ENCODE measurements at places on chromosomes 5 and 9. TPM values are rescaled to one million over a fixed set of nuclear protein-coding genes. Genes with fewer than 3 reads are reported as not detected.

GRCh38 chr9:32986971-32987370, 14.5 kb downstream of the APTX start:
- DNase-seq = no peak

DNA sequence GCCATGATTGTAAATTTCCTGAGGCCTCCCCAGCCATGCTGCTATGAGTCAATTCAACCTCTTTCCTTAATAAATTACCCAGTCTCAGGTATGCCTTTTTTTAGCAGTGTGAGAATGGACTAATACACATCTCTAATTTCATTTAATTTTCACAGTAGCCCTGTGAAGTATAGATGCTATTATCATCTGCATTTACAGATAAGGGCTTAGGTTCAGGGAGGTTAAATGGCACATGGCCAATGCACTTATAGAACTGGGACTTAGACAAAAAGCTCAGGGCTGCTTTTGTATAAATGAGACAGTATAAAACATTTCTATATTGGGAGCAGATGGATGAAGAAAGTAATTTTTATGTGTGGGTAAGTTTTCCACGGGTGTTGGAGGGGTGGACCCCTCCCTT, 62.9 kb upstream of the PANK3 start:
- DNase-seq = no peak

DNA sequence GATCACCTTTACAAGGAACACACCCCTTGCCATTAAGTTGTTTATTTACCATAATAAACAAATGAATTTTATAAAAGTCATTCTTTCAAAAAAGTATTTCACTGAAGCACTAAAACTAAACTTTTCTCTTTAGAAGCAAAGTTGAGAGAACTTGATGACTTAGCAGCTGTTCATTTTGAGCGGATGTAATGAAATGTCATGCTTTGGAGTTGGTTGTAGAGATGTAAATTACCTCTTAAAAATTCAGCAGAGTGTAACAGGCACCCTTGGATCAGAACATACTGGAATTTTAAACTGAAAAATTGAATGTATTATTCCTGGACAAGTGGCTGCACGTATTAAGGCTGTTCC, 617.2 kb downstream of the PDE4D start:
- DNase-seq = no peak

- DNase-seq = no peak
Measured at GRCh38 chr9:91522481-91522880, 98.8 kb upstream of the NFIL3 start.

DNA sequence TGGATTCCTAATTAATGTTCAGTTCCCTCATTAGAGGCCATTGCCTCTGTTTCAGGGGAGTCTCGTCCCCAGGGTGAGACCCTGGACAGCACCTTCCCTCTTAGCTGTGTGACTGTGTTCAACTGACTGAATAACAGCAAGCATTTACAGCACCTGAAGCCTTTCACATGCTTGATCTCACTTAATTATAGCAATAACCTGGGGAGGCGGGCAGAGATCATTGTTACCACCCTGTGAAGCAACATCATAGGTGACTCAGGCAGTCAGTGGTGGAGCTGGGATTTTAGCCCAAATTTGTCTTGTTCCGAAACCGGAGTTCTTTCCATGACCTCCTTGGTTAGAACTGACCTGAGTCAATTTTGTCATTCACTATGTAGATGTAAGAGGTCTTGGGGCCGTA, 105.2 kb upstream of the RAD23B start:
- no peak for DNase-seq

GRCh38 chr5:178056935-178057334, 56.4 kb upstream of the N4BP3 start:
- no peak for DNase-seq

GRCh38 chr5:124935065-124935464, 188.6 kb upstream of the ZNF608 start:
- no peak for DNase-seq

DNA sequence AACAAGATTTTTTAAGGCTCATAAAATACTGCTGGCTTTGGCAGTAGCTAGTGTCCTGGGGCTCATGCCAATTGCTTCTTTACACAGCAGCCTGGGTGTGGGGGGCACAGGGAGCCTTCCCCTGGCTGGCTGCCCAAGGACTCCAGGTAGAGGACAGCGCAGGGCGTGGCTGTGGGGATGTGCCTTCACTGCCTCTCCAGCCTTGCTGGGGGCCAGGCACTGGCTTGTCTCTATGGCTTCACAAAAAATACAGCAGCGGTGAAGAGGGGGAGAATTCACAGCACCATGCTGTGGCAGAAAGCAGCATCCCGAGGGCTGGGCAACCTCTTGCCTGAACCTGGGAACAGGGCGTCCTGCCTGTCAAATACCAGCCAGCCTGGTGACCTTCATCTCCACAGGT, 57.4 kb downstream of the DAP start:
- DNase-seq = no peak

GRCh38 chr5:153860195-153860886, 178.4 kb downstream of the FAM114A2 start:
- DNase-seq = no peak

DNA sequence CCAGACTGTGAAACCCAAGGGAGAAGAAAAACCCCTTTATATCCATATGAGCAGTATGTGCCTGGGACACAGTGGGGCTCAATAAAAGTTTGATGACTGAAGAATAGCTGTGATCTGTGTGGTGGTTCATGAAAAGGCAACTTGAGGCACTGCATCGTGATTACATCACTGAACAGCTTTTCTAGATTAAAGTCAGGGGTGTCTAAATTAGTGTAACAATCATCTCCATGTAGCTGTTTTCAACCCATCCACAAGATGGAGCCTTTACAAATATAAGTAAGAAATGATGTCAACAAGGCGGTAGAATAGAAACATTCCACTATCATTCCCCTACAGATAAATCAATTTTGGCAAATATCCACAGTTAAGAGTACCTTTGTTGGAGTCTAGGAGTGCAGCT, 55.5 kb downstream of the PRRC1 start:
- no peak for DNase-seq

DNA sequence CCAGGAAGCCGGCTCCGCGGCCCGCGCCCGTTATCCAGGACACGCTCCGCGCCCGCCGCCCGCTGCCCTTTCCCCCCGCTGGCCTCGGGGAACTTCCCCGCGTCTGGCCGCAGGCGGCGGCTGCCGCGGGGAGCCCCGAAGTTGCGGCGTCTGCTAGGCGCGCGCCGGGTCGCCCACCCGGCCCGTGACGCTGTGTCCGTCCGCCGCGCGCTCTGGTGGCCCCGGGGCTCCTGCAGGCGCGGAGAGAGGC, 621 bp upstream of the GCNT4 start:
- DNase-seq = peak; percentile 26

GRCh38 chr5:151347369-151347768, at the start of gene SLC36A2:
SLC36A2 (minus strand) TSS chr5:151347559; CDS start chr5:151347460, 99 bp downstream.
- DNase-seq = no peak

DNA sequence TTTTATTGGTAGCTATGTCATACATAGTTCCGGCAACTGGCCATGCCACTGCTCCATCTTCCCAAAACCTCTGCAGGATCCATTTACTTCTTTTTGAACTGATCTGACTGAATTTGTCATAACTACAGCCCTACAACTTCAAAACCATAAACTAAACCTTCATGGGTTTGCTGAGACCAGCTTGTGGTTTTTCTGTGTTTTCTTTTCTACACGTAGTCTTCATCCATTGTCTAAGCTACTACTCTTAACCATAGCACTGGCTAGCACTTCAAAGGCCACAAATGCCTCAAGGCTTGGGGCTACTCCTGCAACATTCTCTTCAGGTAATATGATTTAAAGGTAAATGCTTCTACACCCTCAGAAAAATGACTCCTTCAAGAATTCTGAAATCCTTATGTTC, 9.0 kb upstream of the KIF2A start:
- DNase-seq = no peak

GRCh38 chr5:95471487-95471886, 80.3 kb downstream of the FAM81B start:
- no peak for DNase-seq

- DNase-seq = no peak
Measured at GRCh38 chr5:21063146-21063545, 1075.1 kb upstream of the CDH18 start.

- DNase-seq = peak; percentile 1
Measured at GRCh38 chr9:134969156-134970045, 51.7 kb upstream of the FCN1 start.

DNA sequence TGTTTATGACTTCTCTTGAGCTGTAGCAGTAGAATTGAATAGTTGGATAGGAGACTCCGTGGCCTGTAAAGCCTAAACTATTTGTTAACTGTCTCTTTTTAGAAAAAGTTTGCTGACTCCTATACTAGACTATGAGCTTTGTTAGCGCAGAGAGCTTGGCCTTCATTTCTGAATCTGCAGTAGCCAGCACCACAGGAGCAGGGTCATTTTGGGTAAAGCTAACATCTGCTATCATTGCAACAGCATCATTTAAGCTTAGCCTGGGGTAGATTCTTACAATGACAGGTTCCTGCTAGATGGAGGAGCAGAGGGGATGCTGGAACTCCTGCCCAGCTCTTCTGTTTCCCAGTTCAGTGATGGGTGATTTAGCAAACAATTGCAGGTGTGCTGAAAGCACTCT, 133.7 kb upstream of the ASTN2 start:
- no peak for DNase-seq

- DNase-seq = no peak
Measured at GRCh38 chr9:129383019-129383560, 205.0 kb upstream of the IER5L start.

DNA sequence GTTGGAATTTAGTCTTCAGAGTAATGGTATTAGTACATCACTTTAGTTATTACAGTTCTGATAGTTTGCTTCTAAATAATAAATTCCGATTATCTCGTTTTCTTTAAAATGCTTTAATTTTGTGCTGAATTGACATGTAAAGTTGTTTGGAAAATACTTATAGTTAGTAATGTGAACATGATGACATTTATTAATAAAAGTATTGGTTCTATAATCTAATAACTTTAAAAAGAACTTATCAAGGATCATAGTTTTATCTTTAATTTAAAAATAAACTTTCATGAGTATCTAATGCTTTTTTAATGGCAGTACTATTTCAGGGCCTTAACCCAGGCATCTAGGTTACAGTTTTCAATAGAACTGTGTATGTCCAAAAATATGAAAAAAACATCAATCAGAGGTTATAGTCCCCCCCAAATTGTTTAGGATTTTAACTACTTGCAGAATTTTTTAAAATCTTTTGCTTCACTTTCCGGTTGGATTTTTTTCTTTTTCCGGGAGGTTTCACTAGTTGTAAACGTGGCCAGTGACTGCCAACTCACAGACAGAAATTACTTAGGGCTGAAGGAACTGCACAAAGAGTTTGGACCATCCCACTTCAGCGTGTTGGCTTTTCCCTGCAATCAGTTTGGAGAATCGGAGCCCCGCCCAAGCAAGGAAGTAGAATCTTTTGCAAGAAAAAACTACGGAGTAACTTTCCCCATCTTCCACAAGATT, 680 bp downstream of the GPX8 start:
- DNase-seq = no peak

DNA sequence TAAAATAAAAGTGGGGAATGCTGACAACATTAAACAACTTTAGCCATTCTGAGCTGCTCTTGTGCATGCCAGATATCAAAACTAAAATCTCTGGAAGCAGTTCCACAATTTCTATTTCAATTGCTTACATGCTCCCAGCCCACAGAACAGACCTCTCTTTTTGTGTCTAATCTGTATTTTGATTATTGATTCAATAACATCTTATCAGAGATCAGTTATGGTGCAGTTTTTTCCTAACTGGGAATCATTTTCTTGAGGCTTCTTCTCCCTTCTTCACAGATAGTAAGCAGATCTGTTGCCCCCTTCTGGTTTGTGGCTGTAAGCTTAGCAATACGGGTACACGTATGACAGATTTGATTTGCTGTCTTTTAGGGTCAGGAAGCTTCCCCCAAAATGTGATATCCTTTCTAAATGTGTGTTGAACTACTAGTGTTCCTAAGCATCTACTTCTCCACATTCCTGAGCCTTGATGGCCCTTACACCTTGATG, 39.4 kb downstream of the MRPS27 start:
- DNase-seq = no peak

- no peak for DNase-seq
Measured at GRCh38 chr5:181087309-181087708, 43.7 kb downstream of the OR2V1 start.

- DNase-seq = no peak
Measured at GRCh38 chr9:111481885-111482636, 2.1 kb downstream of the ECPAS start.

DNA sequence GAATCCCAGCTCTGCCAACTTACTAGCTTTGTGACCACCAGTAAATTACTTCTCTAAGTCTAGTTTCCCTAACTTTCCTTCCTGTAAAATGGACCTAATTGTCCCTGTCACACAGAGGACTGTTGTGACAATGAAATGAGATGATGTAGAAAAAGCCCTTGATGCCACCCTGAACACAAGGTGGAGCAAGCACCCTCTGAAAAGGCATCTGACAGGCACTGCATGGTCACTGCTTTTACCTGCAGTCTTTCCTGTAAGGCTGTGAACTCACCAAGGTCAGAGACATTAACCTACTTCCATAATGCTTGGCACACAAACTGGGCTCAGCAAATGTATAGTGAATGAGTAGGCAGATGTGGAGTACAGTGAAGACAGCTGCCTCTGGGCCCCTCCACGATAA, 6.1 kb downstream of the SLC31A2 start:
- no peak for DNase-seq

DNA sequence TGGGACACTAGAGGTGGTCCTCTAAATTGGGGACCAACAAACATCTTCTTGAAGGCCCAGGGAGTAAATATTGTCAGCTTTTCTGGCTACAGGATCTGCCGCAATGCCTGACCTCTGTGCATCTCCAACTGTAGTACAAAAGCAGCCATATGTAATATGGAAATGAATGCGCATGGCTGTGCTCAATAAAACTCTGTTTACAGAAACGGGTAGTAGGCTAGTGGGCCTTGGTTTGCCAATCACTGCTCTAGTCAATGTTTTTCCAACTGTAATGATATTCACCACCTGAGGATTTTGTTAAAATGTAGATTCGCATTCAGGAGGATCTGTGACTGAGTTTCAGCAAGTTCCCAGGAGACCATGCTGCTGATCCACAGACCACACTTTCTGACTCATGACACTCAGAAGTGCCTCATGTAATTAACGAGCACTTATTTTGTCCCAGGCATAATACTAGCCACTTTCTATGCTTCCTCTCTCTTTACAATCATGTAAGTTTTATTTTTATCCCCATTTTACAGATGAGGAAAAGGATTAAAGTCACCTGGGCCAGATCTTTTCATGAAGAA, 96.9 kb downstream of the MED27 start:
- no peak for DNase-seq

COX7C gene
- total RNA-seq = 579 TPM

MLANA gene
- total RNA-seq = not detected

GDA gene
- not detected for total RNA-seq

GFRA3 gene
- total RNA-seq = not detected

CCL28 gene
- total RNA-seq = 6.3 TPM

NRARP gene
- total RNA-seq = 11.6 TPM

ARL14EPL gene
- total RNA-seq = not detected

KIAA1958 gene
- 6.7 TPM for total RNA-seq

PPP1R2B gene
- 0.20 TPM for total RNA-seq

TMEFF1 gene
- 0.18 TPM for total RNA-seq

C5orf58 gene
- not detected for total RNA-seq

ZNF883 gene
- 1.1 TPM for total RNA-seq

SLC34A3 gene
- total RNA-seq = not detected

TLR4 gene
- total RNA-seq = 0.08 TPM
